ENCODE measurements at places on chromosomes 2 and 18.

GRCh38 chr18:79182047-79182713 lies 113.0 kb downstream of the ATP9B start:
- DNase-seq = no peak

DNA sequence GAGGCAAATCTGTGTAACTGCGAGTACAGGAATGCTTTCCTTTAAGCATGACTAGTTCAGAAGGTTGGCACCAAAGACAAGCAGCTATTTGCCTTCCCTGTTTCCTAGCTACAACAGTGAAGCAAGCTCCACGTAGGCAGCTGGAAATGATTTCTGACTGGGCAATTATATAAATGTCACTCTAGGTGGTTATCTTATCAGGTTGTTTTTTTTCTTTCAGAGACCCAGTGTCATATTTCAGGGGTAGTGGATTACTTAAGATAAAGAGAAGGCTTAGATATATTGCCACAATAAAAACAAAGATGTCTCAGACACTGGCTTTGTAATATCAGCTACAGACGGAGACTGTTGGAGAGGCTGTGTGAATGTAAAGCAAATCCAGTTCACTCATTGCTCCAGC lies 748.9 kb upstream of the NXPH2 start:
- DNase-seq = no peak

DNA sequence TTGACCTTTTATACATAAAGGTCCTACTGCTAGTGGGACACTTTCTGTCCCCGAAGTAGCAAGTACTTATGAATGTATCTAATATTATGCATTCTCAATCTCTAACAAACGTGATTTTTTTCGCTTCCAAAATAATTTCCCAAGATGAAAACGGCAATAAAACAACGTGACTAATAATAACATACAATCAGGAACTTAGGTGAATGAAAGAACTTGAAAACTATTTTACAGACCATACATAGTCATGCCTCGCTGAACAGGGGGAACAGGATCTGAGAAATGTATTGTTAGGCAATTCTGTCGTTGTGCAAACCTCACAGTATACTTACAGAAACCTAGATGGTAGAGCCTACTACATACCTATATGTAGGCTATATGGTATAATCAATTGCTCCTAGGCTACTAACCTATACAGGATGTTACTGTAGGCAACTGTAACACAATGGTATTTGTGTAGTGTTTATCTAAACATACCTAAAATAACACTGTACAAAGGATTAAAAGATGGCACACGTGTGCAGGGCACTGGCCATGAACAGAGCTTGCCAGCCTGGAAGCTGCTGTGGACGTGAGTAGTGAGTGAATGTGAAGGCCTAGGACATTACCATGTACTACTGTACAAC lies 2.5 kb downstream of the RTN4 start:
- DNase-seq = no peak

- no peak for DNase-seq
Measured at GRCh38 chr2:19864381-19864780, 37.4 kb downstream of the TTC32 start.

GRCh38 chr2:42957109-42957860 lies 164.9 kb upstream of the HAAO start:
- DNase-seq = no peak

- no peak for DNase-seq
Measured at GRCh38 chr2:239368321-239368720, 32.5 kb downstream of the HDAC4 start.

DNA sequence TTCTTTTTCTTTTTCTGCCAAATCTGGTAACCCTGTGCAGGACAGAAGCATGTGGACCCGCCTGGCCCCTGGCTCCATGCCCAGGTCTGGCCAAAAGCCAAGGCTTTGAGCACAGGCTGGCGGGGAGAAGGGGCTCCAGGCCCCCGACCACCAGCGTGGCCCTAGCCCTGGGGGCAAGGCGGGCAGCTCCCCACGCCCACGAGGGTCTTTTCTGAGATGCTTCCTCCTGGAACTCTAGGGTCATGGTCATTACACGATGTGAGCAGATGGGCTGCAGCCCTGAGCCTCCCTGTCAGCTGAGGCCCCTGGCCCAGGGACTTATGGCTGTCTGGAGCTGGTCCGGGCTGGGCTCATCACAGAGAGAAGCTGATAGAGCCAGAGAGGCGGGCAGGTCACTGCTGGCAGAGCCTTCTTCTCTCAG lies 5.7 kb upstream of the OTOS start:
- no peak for DNase-seq

- DNase-seq = no peak
Measured at GRCh38 chr2:85131116-85131515, 2.1 kb upstream of the TCF7L1 start.

GRCh38 chr2:207173641-207174040 lies 7.9 kb upstream of the KLF7 start:
- DNase-seq = no peak

DNA sequence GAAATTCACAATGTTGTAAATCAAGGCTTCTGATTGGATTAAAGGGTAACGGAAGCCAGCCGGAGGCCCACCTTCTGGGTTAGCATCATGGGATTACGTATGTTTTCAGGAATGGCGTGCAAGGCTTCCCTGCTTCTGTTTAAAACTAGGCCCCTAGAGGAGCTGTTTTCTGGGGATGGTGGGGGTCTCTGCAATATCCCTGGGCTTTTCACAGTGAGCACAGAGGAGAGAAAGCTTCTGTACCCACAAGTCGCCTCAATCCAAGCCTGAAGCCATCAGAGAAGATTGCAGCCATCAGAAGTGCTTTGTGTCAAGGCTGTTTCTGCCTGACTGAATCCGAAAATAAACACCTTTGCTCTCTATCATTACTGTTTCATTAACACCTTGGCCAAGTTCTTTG lies 226.9 kb upstream of the SMIM21 start:
- DNase-seq = no peak

- DNase-seq = no peak
Measured at GRCh38 chr2:234920836-234921235, 31.0 kb upstream of the SH3BP4 start.
